ENCODE measurements at places on chromosomes 12 and 14.

DNA sequence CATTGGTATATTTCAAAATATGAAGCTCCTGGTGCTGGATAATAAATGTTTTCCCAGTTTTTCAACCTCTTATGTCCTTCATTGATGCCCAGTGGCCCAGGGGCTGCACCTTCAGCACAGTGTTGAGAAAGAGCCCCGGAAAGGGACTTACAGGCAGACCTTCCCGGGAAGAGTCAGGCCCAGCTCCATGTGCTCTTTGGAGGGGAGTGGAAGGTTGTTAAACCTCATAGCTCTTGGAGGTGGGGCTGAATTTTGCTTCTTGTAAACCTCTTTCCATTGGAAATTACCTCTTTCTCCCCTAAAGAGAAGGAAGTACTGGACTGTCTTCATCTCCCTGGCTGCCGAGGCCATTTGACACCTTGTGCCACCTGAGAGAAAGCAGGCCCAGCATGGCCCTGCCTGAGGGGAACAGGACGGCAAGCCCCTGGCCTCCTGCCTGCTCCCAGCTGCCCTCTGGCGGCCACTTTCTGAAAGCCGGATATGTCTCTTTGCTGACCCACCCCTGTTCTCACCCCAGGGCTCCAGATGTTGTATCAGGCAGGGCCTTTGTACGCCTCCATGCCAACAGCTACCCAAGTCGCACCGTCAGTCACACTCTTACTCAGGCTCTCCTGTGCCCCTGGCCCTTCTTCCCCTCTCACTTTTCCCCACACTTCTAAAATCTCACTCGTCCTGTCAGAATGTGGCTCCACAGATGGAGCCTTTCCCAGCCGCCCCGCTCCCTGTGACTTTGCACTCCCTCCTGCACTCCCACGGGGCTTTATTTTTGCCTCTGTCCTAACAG lies 43.0 kb downstream of the EVL start:
- DNase-seq: peak; percentile 69

GRCh38 chr12:50149311-50149710 lies 17.9 kb downstream of the CERS5 start:
- no peak for DNase-seq

DNA sequence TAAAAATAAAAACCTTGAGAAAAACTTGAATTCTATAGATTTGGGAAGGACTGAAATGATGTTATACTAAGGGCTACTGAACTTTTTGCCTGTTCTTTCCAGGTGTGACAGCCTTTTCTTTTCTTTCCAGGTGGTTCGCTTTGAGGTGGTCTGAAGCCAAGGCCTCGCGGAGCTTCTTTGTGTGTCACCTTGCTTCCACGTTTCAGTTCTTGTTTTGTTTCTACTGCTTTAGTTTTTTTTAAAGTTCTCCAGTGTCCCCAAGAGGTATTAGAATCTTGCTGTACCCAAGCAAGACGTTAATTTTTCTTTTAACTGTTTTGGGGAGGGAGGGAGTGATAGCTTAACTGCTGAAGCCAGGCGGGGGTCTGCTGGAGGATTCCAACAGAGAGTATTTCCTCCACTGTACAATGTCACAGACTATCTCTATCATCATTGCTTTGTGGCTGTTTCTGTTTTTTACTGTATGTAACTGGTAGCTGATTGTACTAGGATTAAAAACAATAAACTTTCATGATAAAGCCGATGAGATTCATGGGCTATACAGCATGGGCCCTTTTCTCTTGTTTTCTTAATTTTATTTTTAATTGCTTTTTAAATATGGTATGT lies 40.2 kb downstream of the PROX2 start:
- DNase-seq: no peak

GRCh38 chr12:5396541-5396940 lies 35.4 kb upstream of the NTF3 start:
- DNase-seq: peak; percentile 63

- DNase-seq: no peak
These were observed 9.5 kb downstream of the NDRG2 start for GRCh38 chr14:21015312-21015711.

- no peak for DNase-seq
These were observed 9.8 kb downstream of the CHGA start for GRCh38 chr14:92932448-92933395.

Measured in COR-L47 (cell line).